Activated CD4-positive, alpha-beta T cell treated with anti-CD3 and anti-CD28 coated beads for 48 hours (primary cell): ENCODE measurements at places on chromosomes 6 and 20.

- no peak for DNase-seq
These were observed 128.0 kb downstream of the GMDS start for GRCh38 chr6:2117447-2117846.

- no peak for DNase-seq
These were observed 998.0 kb upstream of the EPHA7 start for GRCh38 chr6:94417363-94417762.

DNA sequence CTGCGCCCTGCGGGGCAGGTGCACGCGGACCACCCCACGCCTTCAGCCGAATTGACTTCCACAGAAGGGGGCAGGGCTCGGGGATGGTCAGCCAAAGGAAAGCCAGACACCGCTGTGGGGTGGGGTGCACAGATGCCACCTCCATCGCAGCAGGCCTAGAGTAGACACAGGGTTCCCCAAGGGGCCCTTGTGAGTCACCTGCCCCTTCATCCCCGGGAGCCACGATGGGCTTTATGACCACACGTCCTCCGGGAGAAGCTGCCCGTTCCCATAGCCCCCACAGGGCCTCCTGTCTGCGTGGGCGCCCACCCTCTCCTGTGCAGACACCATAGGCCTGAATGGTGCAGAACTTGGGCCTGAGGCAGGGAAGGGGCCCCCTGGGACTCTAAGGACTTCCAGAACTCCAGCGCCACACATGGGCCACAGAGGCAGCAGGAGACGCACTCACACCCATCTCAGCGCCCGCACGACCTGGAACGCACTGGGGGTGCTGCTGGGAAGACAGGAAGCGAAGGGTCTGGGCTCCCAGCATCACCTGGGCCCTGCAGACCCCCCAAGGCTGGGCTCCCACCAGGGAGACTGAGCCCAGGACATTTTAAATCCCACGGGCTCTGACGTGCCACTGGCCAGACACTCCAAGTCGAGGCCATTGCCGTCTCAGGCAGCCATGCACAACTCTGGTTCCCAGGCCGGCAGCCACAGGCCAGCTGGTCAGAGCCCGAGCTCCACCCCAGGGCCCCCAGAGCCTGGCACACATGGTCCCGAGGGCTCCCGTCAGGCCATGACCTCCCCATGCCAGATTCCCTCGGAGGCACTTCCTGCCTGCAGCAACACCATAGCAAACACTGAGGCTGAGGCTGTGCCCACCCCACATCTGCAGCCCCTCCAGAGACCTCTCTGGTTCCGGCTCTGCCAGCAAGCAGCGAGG, 134.2 kb downstream of the DLL1 start:
- no peak for DNase-seq

DNA sequence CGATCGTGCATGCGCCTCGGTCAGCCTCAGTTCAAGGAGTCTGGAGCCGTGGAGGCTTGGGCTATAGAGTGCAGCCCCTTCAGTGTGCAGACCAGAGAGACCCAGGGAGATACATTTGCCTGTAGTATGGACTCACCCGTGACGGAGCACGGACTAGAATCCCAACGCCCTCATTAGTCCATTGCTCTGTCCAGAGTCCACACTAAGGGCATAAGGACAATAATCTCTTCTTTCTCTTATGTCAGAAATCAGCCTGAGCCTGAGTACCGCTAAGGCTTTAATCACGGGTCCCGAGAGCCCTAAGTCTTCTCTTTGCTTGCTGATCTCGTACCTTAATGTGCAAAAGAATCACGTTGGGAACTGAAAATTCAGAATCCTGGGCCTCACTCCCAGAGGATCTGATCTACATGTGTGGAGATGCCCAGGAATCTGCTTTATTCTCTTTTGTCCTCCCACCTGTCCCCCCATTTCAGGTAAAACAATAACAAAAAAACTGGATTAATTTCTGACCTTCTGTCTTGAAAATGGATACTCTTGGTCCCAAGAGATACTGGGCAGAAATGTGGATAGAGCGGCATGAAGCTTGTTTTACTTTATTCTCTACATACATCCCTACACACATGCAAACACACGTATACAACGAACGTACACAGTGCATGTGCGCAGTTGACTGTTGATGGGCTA, 671 bp downstream of the BPHL start:
- no peak for DNase-seq

DNA sequence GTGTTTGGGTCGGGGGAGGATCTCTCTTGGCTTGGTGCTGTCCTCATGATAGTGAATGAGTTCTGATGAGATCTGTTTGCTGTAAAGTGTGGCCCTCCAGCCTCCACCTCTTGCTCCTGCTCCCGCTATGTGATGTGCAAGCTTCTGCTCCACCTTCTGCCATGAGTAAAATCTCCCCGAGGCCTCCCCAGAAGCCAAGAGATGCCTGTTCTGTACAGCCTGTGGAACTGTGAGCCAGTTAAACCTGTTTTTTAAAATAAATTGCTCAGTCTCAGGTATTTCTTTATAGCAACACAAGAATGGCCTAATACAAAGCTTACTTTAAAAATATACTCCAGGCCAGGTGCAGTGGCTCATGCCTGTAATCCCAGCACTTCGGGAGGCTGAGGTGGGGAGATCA, 11.3 kb upstream of the CCNC start:
- DNase-seq = no peak

DNA sequence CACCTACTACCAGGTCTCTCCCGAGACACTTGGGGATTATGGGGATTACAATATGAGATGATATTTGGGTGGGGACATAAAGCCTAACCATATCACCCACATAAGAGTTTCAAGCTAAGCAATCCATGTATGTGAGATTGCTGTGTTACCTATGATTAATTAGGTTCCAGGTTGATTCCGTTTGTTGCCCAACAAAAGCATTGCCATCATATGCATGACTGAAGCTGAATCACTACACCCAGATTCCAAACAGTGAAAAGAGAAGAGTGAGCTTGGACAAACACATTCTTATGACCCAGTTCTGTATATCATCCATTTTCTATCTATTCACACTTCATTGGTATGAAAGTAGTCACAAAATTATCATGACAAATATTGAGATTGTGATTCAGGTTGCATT, 952.5 kb upstream of the MAN1A1 start:
- DNase-seq = no peak

- no peak for DNase-seq
These were observed 35.6 kb upstream of the ZBP1 start for GRCh38 chr20:57655809-57656155.

DNA sequence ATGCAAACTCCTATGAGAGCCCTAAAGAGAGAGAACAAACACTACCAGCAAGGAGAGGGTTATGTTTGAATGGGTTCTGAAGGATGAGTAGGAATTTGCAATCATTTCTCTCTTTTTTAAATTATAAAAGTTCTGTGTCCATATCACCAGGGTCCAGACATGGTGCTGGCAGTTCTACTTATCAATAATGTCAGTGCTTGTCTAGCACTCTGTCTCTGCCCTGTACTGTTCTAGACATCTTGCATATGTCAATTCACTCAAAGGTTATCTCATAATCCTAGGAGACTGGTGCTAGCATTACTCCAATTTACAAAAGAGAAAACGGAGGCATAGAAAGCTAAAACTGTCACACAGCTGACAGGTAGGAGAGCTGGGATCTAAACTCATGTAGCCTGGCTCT, 101.3 kb downstream of the VEGFA start:
- no peak for DNase-seq

DNA sequence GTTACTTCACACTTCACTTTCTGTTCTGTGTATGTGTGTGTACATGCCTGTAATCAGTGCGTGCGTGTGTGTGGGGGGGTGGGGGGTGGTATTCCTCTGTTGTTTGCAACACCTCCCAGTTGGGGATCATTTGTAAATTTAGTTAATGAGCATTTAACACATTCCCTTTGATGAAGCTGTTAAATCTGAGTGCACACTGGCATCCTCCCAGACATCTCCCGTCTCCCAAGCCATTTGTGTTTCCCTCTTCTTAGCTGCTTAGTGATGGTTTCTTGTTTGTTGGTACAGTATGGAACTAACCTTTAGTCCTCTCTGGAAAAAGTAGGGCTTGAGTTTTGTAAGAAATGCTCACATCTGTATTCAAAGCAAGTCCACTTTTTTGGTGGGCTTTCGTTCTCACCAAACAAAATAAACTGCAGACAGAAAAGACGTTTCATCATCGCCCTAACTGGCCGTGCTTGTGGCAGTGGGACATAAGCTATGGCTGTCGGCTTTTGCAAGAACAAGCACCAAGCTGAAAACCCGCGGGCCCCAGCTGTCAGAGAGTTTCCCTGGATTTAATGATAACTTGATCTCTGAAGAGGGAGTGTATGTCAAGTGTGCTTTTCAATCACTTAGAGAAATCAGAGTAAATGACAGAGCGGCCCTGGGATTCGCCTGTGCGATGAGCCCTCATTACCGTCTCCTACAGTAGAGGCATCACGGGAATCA, 54.9 kb upstream of the SASH1 start:
- no peak for DNase-seq

- DNase-seq = no peak
These were observed 603 bp downstream of the TASP1 start for GRCh38 chr20:13638162-13638495.

- DNase-seq = no peak
These were observed 133.7 kb upstream of the TENT5A start for GRCh38 chr6:81886157-81886556.

- peak; percentile 45 for DNase-seq
These were observed 6.5 kb upstream of the RAET1G start for GRCh38 chr6:149929422-149929821.

GRCh38 chr6:131059486-131059885, 3.6 kb downstream of the EPB41L2 start:
- DNase-seq = no peak

- no peak for DNase-seq
These were observed 71.1 kb downstream of the CEP162 start for GRCh38 chr6:84156306-84156705.

DNA sequence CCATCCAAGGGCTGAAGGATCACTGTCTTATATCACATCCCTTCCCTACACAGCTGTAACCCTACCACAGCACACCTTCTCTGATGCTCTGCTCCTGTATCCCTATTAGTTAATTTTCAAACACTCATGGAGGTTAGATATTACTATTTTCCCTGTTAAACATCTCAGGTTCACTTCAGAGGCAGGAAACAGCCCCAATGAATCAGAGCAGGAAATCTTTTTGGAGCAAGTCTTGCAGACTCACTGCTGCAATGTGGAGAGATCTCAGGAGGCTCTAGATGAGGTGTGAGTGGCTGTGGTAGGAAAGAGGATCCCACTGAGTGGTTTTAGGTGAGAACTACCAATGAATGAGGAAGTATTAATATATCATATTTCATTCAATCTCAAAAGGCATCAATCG, 19.7 kb upstream of the HTR1B start:
- no peak for DNase-seq

DNA sequence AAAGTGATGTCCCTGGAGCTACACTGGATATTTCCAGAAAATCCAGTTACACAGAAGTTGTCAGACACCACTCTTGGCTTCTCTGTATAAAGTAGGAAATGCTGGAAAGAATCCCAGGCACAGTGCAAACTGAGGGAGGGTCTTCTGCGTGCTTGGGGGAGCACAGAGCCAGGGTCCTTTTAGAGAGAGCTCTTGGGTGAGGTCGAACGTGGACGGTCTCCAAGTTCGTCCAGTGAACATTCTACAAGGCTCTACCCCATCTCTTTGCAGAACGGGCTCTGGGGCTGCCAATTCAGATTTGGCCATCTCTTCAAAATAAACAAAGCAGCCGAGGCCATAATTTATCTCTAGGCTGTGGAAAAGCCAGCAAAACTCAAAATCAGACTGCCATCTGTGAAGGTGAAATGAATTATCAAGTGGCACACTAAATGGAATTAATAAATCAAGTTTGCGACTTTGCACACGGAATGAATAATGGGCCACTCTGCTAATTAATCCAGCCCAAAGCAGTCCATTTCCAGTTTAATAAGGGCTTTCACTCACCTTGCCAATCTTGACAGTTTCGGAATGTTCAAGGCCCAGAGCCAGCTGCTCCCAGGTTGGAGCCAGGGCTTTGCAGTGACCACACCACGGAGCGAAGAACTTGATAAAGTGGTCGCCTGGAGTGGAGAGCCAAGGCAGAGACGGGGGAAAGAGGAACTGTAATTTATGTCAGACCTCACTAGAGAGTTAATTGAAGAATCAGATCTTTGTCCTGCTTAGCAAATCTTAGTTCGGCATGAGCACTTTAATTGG, 19.3 kb downstream of the TXNDC5 start:
- no peak for DNase-seq

- DNase-seq = no peak
These were observed 401.5 kb upstream of the SASH1 start for GRCh38 chr6:147941143-147941542.

DNA sequence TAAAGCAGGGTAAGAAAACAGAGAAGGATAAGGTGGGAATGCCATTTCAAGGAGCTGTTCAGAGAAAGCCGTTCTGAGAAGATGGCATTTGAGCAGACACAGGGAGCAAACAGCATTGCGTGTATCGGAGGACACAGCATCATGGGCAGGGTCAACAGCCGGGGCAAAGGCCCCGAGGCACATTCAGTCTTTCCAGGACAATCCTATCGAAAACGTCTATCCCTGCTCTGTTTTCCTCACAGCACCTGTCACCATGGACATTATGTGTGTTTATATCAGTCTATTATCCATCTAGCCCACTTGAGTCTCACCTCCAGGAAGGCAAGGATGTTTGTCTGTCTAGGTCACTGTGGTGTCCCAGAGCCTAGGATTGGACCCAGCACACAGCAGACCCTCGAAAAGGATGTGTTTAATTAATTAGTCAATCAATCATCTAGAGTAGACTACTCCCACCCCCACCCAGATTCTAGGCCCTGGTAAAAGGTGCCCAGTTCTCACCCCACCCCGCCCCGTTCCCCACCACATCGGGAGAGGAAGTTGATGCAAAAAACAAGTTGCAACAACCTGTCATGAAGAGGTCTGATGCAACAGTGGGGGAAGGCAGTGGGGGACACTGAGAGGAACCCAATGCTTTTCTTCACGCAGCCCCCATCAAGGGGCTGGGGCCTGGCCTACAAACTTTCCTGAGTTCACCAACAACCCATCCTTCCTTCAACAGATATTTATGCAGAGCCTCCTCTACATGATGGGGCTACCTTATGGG, 66.6 kb downstream of the PREX1 start:
- peak; percentile 33 for DNase-seq

GRCh38 chr20:51221791-51222408, 199.0 kb upstream of the KCNG1 start:
- peak; percentile 8 for DNase-seq

DNA sequence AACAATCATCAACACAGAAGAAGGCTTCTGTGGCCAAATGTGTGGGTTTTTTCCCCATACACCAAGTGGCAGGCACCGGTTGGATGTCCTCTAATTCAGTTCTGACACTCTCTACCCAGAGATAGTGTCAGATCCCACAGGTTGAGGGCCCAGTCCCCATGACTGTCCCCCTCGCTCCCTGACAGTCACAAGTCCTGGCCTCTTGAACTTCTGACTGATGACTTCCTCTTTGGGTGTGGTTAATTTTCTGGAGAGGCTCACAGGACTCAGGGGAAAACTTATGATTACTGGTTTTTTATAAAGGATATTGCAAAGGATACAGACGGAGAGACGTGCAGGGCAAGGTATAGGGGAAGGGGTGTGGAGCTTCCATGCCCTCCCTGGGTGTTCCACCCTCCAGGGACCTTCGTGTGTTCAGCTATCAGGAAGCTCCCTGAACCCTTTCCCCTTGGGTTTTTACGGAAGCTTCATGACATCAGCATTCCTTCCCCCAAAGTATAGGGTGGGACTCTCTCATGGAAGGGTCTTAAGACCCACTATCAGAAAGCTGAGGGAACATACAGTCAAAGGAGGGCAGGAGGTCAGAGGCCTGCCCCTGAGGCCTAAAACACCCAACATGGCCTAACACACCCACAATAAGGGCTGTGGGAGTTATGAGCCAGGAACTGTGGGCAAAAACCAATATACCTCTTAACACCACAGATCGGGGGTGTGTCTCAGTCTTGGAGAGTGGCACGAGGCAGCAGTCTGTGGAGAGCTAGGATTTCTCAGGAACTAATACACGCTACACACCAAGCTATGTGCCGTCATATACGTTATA, 33.3 kb downstream of the FARS2 start:
- DNase-seq = peak; percentile 25
